Stimulated activated CD4-positive, alpha-beta T cell treated with anti-CD3 and anti-CD28 coated beads, Interleukin-1b, Interleukin-23, amount 100 ng/mL, for 48 hours (primary cell): ENCODE measurements at places on chromosomes 6 and 20.

GRCh38 chr6:108171291-108171917 lies 5.6 kb downstream of the NR2E1 start:
- DNase-seq: no peak

- DNase-seq: peak; percentile 32
Observed at GRCh38 chr6:152981989-152982903, 595 bp downstream of the FBXO5 start.

- no peak for DNase-seq
Observed at GRCh38 chr20:45827030-45827652, at the start of gene TNNC2. Gene TNNC2 (minus strand): TSS chr20:45827312. CDS start chr20:45827248, 64 bp downstream.

DNA sequence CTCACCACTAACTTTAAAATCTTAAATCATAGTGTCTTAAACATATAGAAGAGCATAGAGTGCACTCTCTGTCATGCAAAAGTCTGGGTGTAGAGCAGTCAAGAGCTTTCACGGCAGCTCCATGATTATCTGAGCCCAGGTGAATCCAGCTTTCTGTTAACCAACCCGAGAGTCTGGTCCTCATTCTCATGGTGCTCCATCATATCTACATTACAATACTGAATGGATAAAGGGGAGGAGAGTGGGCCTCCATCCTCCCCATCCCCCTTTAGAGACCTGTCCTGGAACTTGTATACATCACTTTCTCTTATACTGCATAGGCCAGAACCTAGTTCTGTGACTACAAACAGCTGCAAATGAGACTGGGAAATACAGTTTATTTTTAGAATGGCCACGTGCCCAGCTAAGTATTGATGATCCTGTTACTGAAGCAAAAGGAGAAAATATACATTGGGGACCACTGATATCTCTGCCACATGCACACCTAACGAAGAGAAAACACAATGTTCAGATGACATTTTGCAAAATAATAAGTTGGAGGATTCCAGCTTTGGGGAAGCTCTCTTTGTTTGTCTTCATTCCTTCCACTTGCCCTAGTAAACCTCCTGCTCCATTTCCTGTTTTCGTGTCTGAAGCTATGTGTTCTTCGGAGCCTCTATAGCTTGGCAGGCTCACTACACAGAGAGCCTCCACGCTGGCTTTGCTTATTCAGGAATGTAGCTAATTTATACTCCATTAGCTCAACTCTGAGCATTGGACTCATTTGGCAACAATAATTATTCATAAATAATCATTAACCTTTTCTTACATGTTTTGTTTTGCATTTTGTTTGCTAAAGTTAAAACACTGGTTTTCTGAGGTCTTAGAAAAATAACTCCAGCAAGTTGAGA lies 110.1 kb downstream of the IYD start:
- DNase-seq: no peak

DNA sequence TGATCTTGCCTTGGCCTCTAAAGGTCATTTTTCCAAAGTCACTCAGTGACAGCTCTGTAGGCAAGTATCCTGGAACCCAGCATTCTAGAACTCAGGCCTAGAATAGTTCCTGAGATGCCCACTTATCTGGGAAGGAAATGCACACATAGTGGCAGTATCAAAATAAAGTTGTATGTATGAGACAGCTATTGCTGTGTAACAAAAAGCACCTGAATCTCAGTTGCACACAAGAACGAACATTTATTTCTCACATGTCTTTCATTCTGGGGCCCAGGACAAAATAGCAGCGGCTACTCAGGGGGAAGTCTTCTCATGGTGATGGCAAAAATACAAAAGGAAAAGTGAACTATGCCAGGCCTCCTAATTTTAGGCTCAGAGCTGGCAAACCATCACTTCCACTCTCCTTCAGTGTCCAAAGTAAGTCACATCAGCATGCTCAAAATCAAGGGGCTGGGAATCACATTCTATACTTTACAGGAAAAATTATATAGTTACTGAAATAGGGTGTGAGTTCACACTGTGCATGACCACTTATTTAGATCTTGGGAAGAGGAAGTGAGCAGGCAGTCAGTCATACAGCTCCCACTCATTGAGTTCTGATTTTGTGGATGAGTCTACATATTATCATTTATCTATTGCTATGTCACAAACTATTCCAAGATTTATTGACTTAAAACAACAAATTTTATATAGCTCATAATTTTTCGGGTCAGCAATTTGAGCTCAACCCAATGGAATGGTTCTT lies 133.7 kb upstream of the RIN2 start:
- DNase-seq: no peak

DNA sequence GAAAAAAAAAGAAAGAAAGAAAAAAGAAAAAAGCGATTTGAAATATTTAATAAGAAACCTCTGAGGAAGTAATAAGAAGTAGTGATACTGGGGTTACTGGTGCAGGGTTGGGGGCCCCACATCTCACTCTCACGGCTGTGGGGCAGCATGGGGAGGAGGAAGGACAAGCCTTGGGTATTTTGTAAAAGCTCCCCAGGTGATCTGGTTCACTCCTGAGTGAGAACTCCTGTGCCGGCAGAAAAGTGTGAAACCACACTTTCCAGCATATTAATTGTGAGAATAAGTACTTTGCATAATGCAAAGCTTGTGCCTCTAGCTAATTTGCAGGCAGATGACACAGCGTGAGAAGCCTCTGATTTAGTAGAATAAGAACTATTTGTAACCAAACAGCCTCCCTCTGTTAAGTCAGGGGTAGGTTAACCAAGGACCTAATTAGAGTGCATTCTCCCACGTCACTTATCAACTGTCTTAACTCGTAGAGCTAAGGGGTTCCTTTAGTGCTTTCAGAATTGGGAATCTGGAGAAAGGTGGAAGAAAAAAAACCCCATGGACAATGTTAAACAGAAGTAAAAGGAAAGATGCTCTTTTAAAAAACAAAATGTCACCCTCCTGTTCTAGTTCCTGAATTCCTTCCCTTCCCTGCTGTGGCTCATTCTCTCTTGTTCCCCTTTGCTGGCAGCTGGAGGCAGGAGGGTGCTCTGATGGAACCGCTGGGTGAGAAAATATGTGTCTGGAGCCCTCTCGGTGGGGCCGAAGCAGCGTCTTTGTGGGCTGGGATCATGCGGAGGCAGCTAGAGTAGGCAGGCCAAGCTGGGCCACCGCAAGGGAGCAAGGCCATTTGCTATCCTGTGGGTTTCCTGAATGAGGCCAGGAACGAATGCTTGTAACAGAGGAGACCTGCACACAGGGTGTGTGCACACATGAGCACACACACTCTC lies 108.7 kb downstream of the FYN start:
- peak; percentile 72 for DNase-seq

DNA sequence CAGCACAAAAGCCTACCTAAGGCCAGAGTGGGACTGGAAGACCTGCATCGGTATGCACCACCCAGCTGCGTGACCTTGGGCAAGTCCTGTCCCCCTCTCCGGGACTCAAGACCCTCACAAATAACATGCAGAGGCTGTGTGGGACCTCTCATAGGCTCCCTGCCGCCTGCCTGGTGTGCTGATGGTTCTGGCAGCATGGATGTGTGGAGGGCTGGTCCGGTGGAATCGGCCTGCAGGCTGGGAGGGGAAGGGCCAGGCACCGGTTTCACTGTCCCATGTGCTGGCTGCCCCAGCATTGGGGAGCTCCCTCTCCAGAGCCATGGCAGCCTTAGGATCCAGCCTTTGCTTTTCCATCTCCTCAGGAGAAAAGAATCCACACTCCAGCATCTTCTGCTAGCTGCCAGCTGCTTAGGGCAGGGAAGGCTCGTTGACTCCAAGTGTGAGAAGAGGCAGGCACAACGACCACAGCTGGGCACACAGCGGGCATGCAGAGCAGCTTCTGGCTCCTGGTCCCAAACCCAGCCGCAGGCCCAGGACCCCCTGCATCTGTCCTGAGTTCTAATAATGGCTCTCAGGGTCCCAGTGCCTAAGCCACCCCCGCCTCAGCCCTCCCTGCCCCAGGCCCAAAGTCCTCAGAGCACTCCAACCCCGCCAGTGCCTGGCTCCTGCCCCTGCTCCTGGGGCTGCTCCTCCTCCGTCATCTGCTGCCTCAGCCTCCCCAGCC lies 32.5 kb downstream of the TFEB start:
- DNase-seq: no peak

GRCh38 chr6:48318670-48319069 lies 207.7 kb upstream of the PTCHD4 start:
- no peak for DNase-seq

GRCh38 chr6:158018041-158018771 lies 36.5 kb downstream of the SYNJ2 start:
- no peak for DNase-seq

- DNase-seq: no peak
Observed at GRCh38 chr20:60024801-60025200, 66.6 kb downstream of the CDH26 start.

DNA sequence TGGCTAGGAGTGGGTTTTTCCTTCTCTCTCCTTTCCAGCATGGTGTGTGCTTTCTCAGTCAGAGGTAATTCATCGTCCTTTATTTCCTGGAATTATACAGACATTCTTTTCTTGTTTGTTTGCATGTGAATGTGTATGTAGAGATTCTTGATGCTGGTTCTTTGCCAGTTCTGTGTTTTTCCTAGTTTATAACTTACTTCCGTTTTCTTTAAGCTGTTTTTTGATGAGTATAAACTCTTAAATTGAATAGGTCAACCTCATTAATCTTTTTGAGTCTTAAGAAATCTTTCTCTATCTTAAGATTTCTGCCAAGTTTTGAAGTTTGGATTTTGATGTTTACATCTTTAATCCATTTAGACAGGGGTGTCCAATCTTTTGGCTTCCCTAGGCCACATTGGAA lies 38.7 kb downstream of the IGF2R start:
- no peak for DNase-seq

DNA sequence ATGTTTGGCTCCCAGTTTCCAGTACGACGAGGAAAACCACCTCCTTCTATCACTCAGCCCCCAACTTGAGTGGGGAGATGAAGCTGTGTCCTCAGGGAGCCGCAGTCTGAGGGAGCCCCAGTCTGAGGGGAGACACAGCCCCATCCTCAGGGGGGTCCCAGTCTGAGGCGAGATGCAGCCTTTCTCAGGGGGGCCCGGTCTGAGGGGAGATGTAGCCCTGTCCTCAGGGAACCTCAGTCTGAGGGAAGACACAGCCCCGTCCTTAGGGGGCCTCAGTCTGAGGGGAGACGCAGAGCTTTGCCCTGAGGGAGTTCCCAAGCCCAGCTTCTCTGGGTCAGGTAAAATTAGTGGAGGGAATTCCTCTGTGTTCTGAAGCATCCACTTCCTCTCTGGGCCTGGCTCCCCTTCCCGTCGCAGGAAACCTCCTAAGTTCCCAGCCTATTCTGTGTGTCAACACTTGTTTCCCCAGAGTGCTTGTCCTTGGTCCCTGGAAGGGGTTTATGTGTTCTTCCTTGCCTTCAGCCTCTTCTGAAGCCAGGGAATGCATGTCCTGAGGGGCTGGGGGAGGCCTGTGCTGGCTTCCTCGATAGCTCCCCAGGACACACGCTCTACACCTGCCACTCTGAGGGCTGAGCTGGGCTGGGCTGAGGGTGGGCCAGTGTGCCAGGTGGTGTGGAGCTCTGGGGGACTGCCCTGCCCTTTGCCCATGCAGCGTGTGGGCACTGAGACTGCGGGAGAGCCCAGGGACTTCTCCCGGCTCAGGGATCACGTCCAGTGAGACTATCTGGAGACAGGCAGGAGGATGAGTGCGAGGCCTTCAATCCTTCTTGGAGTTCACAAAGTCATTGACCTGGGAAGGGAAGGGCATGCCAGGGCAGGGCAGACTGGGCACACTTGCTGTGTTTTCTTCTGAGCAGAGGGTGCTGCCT lies 55.4 kb downstream of the VEGFA start:
- DNase-seq: no peak

DNA sequence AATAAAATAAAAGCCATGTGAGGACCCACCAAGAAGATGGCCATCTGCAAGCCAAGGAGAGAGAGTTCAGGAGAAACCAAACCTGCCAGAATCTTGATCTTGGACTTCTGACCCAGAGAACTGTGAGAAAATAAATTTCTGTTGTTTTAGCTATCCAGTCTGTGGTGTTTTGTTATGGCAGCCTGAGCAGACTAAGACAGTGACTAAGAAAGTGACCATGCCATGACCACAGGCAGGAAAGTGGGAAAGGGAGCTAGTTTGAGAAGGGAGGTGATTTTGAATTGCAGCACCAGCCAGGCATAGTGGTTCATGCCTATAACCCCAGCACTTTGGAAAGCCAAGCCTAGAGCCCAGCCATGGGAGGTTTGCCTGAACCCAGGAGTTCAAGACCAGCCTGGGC lies 21.9 kb upstream of the C6orf62 start:
- DNase-seq: no peak

- DNase-seq: no peak
Observed at GRCh38 chr6:13429406-13429753, 58.0 kb downstream of the GFOD1 start.

- DNase-seq: no peak
Observed at GRCh38 chr6:17754254-17754653, 47.5 kb upstream of the NUP153 start.

GRCh38 chr6:117545161-117545595 lies 57.1 kb downstream of the GOPC start:
- DNase-seq: no peak

DNA sequence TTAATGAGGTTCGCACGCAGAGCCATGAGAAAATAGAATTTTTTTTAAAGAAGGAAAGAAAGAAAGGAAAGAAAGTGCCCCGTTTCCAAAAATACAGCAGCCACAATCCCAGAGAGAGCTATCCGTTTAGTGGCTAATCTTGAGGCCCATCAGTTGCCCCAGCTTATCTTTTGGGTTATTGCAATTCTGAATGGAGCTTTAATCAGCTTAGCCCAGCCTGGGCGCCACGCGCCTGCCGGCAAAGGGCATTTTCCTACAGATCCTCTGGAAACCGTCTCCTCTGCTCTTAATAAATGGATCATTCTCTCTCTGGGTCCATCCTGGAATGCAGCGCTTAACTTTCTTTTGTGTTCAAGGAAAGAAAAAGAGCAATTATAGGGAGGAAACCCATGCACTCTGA lies 413.3 kb downstream of the MAFB start:
- DNase-seq: no peak

- DNase-seq: no peak
Observed at GRCh38 chr6:52535711-52536423, 41.0 kb downstream of the TRAM2 start.

- DNase-seq: no peak
Observed at GRCh38 chr6:115064680-115065079, 721.9 kb upstream of the HS3ST5 start.

GRCh38 chr6:35594503-35595186 lies 81.9 kb upstream of the TULP1 start:
- no peak for DNase-seq

DNA sequence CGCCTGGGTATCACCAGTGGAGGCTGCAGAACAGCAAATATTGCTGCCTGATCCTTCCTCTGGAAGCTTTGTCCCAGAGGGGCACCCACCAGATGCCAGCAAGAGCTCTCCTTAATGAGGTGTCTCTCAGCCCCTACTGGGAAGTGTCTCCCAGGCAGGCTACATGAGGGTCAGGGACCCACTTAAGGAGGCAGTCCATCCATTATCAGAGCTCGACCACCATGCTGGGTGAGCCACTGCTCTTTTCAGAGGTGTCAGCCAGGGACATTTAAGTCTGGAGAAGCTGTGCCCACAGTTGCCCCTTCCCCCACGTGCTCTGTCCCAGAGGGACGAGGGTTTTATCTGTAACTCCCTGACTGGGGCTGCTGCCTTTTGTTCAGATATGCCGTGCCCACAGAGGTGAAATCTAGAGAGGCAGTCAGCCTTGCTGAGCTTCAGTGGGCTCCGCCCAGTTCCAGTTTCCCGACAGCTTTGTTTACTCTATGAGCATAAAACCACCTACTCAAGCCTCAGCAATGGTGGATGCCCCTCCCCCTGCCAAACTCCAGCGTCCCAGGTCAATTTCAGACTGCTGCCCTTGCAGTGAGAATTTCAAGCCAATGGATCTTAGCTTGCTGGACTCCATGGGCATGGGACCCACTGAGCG lies 25.9 kb upstream of the AIG1 start:
- no peak for DNase-seq
